ENCODE measurements at places on chromosomes 12 and 14. TPM values are rescaled to one million over a fixed set of nuclear protein-coding genes. Genes with fewer than 3 reads are reported as not detected.

DNA sequence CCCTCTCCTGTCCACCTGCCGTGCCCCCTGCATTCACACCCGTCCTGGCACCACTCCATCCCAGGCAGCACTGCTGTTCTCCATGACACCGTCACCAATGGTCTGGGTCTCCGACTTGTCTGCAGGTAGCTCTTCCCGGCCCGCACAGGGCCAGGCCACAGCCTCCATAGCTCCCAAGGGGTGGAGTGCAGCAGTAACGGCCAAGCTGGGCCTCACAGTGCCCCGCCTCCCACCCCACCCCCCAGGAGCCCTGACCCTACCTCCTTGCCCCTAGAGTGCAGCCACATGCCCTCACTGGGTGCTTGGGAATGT is 12.9 kb downstream of the FBRSL1 start:
- DNase-seq = no peak

GRCh38 chr14:59755409-59756135 is 115.0 kb downstream of the RTN1 start:
- no peak for DNase-seq

GUCY2C gene
- total RNA-seq = not detected

DNA sequence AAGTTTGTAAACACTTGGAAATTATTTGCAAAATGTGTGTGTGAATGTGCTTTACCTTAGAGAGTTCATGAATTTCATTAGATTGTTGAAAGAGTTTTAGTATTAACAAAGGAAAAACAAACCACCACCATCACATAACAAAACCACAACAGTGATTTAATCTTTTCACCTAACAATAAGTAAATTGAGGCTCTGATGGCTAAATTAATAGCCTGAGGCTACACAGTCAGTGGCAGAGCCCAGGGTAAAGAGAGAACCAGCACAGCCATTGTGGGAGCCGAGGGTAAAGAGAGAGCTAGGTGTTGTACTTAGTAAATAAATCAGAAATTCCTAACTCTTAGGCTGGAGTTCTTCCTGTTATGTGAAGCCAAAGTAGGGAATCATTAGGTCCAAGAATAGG is 51.2 kb upstream of the CAPRIN2 start:
- DNase-seq = no peak

DNA sequence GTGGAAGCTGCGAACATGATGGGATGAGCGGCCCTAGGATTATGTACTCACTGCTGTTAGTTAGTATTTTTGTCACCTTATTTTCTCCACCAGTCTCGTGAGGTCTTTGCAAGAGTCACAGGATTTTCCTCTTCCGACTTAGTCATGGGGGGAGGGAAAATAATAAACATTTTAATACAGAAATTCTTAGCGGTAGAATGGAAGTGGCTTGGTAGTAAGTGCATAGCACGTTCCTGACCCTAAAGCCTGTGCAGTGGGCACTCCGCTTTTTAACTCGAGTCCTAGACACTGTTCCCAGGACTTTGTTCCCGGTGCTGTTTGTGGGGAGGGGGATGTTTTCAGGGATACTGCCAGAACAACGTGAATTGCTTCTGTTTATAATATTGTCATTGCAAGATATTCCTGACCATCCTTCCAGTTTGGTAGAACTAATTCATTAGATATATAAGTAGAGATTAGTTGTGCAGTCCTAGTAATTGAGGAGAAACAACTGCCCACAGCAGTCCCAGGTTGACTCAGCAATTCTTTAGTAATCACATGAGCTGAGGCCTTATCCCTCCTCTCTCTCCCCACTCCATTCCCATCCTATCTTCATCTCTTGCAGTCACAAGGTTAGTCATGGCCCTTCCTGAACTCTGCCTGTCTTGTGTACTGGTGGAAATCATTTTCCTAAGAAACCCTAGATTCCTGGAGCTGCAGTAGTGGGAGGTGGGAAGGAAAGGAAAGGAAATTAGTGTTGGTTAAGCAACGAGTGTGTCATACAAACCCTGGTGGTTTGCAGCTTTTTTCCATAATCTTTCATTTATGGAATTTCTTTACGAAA is 799 bp downstream of the SLC38A6 start:
- DNase-seq = no peak

DNA sequence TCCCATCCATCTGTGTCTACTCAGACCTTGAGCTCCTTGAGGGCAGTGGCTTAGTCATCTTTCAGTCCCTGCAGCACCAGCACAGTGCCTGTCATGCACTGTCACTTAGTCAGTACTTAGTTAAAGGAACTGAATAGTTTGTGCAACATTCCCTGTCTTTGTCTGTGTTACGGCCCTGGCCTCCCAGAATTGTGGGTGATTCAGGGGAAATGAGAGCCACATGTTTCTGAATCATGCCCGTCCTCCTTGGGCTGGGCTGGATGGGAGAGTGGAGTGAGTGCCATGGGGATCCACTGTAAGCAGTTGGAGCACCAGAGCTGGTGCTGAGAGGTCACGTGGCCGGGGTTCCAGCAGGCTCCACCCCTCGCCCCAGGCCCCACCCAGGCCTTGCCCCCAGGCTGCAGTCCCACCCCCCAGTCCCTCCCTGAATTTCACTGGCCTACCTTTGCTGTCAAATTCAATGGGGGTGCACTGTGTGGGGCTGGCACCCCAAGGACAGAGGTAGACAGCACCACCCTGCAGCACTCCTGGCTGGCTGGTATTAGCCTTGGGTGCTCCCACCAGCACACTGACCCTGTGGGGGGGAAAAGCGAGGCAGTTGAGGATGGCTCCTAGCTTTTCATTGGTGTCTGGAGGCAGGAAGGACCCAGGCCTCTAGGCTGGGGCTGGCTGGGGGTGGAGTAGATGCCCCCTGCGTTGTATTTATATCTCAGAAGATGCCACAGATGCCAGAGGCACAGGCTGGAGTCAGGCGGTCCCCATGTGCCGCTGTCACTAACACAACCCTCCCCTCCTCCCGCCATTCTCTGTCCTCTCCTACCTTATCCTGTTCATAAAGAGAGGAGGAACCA is 7.5 kb downstream of the ITGA5 start:
- peak; percentile 56 for DNase-seq

DNA sequence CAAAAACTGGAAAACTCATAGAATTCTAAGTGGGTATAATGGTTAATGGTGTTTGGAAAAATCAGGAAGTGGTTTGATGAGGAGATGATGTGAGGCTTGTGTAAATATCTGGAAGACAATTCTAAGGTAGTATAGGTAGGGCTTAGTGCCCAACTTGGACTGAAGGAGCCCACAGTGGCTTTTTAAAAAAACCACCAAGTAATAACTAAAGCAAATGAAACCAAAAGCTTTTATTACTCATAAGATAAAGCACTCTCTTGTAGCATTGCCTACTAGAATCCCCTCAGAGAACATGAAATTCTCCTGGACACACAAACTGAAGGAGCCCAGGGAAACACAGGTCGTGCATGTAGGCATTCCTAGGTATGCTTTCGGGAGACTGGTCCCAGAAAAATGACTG is 324.5 kb downstream of the NELL2 start:
- DNase-seq = no peak

DNA sequence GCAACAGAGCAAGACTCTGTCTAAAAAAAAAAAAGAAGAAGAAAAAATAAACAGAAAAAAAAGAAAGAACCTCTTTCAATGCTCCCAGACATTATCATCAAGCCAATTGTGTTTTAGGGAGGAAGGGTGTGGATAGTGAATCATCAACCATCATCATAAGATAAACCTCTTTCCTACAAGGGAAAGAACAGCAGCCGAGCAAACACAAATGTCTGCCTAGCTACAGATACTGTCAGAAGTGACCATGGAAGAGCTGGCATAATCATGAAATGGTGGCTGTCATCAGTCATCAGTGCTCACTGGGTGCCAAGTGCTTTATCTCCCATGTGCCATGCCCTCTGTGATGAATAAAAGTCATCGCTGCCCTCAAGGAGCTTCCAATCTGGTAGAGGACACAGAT is 46.6 kb downstream of the SLC17A8 start:
- no peak for DNase-seq

- DNase-seq = no peak
Observed at GRCh38 chr12:98741556-98742265, 96.6 kb downstream of the APAF1 start.

DNA sequence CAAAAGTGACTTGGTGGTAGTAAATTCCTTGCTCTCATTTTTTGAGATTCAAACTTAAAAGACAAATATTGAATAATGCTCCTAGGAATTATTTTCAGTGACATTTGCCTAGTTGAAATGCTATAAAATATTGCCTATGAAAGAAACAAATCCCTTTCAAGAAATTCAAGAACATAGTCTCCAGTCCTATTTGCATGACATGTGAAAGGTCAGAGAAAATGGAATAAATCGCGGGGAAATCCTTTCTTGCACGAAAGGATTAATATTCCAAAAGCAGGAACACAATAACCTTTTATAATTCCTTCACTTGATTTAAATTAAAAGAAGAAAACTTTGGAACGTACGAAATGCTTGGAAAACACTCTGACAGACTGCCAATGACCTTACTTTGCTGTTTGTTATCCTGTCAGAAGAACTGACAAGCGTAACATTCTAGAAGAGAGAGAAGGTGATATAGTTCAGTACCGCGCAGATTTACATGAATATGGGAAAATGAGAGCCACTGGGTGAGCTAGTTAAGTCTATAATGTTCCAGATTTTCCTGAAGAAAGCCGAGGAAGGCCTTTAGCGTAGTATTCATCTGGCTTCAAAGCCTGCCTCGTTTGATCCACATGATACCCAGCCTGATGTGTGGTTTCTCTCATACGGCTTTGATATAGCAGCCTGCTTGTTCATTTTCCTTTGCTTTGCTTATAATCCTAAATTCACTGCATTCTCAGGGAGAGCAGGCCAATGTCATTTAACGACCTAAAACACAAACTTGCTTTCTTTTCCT is 103.0 kb downstream of the PRIMA1 start:
- no peak for DNase-seq

VDR gene
- total RNA-seq = 82.6 TPM

- peak; percentile 16 for DNase-seq
Observed at GRCh38 chr14:105486163-105486973, at the start of gene CRIP1. Gene CRIP1, plus strand, starts transcription at chr14:105486886. Its CDS starts 374 bp downstream, at chr14:105487260.

DNA sequence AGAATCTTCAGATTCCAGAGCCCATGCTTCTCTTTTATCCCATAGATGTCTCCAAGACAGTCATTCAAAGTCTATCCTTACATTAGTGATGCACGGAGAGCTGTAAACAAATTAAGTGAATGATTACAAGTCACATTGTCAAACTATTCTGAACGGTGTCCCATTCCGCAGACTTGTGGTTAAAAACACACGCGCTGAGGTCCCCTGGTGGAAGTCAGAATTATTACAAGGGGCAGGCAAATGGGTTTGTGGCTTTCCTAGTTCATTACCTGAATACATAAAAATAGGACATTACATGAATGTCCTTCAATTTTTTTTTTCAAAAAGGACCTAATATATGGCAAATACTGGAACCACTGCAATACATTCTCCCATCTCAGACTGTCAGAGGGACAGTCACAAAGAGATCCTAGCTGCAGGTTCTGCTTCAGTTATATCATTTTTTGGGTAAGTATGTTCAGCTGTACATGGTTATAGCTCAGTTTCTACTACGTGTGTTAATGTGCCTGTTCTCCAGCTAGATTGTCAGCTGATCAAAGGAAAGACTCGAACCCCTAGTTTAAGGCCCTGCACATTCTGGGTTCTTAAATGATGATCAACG is 53.1 kb upstream of the STON2 start:
- DNase-seq = peak; percentile 17

TEP1 gene
- total RNA-seq = 54.0 TPM

DNA sequence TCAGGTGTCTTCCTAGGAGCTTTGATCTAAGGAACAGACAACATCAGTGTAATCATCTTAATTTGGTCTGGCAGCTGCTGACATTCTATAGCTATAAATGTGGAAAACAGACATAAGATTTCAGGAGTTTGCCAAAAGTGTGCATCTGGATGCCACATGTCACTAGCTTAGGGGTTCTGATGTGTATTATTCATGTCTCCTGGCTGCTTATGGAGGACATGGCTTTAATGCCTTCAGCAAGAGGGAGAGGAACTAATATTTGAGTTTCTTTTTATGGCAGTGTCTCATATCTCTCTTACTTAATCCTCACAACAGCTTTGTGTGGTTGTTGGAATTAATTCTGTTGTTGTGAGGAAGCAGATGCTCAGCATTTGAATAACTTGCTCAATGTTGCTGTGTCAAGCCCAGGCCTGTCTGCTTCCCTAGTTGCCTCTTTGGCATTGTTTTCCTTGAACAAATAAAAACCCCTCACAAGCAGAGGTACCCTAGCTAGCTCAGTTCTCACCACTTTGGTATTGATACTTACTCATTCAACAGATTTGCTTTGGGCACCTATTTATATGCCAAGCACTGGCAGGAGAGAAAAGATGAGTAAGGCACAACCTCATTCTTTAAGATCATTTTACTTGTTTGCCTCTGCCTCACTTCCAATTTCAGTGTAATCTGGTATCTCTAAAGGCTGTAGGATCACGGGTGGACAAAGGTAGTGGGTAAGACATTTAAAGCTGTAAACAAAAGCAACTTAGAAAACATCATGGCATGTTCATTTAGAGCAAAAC is 39.8 kb upstream of the EID3 start:
- DNase-seq = no peak

DNA sequence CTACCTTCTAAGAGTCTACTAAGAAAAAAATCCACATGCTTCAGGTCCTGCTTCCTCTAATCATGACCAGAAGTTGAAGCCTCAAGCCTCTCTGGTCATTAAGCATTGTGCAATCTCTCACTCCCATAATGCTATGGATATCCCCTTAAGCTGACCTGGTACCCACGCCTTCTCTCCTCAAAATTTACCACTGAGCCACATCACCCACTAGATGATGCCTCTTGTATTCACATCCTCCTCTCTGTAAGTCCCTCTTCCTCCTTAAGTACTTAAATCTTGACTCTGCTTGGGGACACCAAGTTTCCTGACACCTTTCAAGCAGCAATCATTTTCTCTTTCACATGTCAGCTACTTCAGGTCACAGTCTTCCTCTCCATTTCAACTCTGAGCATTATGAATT is 9.8 kb downstream of the GALNT4 start:
- no peak for DNase-seq

DBX2 gene
- not detected for total RNA-seq

- DNase-seq = peak; percentile 3
Observed at GRCh38 chr14:38255673-38256532, at the start of gene CLEC14A. Gene CLEC14A, minus strand, starts transcription at chr14:38256093. Its CDS starts 71 bp downstream, at chr14:38256022.

CCDC198 gene
- not detected for total RNA-seq

GOLGA3 gene
- total RNA-seq = 46.3 TPM

DNA sequence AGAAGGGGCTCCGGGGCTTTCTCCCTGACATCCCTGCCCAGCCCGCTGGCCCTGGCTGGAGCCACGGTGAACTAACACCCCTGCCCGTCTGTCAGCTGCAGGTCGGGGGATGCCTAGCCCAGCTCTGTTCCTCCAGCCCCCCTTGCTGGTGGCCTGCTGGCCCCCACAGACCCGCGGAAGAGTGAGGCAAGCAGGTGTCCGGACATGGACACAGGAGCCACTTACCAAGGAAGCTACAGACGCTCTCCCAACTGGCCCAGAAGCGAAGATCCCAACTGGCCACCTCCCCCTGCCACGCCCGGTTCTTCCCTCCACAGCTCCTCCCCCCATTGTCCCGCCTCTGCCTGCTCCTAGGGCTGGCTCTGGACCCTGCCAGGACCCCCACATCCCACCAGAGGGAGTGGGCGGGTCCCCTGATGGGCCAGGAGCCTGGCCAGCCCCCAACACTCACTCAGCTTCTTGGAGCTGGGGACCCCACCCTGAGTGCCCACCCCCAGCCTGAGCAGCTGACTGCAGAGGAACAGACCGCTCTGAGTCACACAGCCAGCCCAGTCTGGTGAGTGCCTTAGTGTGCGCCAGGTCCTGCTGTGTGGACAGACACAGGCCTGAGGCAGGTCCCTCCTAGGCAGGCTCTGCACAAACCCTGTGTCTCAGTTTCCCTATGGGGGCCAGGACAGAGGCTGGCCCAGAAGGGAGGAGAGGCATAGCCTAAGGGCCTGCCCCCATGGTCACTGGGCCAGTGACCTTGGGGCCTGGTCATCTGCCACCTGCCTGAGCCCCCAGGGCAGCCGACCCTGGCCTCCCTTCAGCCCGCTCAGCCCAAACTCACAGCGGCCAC is 7.7 kb downstream of the AHNAK2 start:
- no peak for DNase-seq

Measured in naive thymus-derived CD4-positive, alpha-beta T cell (primary cell).